Neural crest cell (in vitro differentiated cells): ENCODE measurements at places on chromosomes 2 and 18.

DNA sequence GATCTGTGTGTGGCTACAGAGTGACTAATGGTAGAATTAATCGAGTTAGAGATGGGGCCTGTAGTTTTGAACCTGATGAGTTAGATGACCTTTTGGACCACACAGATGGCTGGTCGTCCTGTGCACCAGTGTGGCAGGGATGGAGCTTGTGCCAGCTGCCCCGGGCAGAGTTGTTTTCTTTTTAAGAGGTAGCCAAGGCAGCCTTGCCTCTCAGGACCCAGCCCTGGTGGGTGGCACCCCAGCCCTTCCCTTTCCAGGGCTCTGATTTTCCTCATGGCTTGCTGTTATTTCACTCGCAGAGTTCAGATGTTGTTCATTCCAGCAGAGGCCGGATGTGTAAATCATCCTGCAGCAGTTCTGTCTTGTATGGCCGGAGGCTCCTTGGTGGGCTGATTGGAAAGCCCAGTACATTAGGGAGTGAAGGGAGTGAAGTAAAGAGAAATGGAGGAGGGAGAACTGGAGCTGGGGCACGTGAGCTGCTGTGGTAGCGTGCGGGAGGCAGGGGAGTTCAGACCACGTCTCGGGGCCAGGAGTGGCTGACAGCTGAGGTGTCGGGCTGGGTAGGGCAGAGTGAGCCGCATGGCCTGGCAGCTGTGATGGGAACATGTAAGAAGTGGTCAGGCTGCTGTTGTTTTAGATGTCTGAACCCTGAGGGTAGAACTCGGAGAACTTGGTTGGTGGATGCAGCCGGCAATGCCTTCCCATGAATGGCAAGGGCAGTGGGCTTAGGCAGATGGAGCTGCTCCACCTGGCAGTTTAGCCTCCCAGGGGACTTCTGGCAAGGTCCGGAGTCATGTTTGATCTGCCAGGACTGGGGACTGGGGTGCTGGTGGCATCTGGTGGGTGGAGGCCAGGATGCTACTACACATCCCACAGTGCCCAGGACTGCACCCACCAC is 28.8 kb downstream of the ASAP2 start:
- no peak for DNase-seq
- H3K4me1 ChIP-seq = peaks cover 65% of the 10 kb centered on the region
- H3K27ac ChIP-seq = peak overlapping the region; percentile 24
- no peaks in the 10 kb centered on the region for H3K36me3 ChIP-seq
- no peaks in the 10 kb centered on the region for H3K27me3 ChIP-seq
- H3K4me3 ChIP-seq = no peak overlapping the region

DNA sequence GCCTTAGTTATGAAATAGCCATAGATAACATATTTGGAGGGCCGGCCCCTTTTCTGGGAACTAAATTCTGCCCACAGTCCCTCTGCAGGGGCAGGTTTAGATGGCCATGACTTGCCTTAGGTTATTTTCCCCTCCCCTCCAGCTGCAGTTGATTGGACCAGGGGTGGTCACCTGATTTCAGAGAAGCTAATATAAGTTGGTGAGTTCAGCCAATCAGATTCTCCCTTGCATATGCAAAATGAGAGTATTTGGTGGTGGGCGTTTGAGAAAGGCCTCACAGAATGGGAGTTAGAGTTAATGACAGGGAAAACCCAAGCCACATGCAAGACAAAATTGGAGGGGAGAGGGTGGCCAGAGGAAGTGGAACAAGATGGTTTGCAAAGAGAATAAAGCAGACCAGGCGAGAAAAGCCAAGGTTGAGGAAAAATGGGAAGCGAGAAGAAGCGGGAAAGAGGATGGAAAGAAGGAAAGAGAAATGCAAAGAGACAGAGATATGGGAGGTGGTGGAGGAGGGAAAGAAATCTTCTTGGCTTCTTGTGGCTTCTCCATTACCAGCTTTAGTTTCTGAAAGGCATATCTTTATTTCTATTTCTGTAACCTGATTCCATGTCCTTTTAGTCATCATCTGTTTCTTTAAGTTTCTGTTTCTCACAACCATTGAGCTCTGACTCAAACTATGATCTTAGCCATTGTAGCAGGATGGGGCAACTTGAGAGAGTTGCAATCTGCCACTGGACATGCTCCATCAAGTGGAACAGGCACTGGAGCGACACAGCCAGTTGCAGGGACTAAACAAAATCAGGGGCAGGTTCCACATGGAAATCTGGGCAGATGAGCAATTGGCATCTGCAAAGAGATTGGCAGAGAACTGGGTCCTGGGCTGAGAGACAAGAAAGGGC is 108.1 kb upstream of the SIX3 start:
- peaks cover 2% of the 10 kb centered on the region for H3K36me3 ChIP-seq
- no peak overlapping the region for H3K4me3 ChIP-seq
- no peak for DNase-seq
- H3K27me3 ChIP-seq = peaks cover 3% of the 10 kb centered on the region

- no peak overlapping the region for H3K4me3 ChIP-seq
- H3K36me3 ChIP-seq = no peaks in the 10 kb centered on the region
- DNase-seq = no peak
- H3K27me3 ChIP-seq = no peaks in the 10 kb centered on the region
- H3K27ac ChIP-seq = no peak overlapping the region
- no peaks in the 10 kb centered on the region for H3K4me1 ChIP-seq
These were observed 102.4 kb upstream of the DCC start for GRCh38 chr18:52237551-52237950.

- peaks cover 26% of the 10 kb centered on the region for H3K36me3 ChIP-seq
- H3K27ac ChIP-seq = no peak overlapping the region
- no peaks in the 10 kb centered on the region for H3K4me1 ChIP-seq
- no peak for DNase-seq
- no peaks in the 10 kb centered on the region for H3K27me3 ChIP-seq
- H3K4me3 ChIP-seq = no peak overlapping the region
These were observed 10.9 kb downstream of the TMEM87B start for GRCh38 chr2:112065966-112066365.

DNA sequence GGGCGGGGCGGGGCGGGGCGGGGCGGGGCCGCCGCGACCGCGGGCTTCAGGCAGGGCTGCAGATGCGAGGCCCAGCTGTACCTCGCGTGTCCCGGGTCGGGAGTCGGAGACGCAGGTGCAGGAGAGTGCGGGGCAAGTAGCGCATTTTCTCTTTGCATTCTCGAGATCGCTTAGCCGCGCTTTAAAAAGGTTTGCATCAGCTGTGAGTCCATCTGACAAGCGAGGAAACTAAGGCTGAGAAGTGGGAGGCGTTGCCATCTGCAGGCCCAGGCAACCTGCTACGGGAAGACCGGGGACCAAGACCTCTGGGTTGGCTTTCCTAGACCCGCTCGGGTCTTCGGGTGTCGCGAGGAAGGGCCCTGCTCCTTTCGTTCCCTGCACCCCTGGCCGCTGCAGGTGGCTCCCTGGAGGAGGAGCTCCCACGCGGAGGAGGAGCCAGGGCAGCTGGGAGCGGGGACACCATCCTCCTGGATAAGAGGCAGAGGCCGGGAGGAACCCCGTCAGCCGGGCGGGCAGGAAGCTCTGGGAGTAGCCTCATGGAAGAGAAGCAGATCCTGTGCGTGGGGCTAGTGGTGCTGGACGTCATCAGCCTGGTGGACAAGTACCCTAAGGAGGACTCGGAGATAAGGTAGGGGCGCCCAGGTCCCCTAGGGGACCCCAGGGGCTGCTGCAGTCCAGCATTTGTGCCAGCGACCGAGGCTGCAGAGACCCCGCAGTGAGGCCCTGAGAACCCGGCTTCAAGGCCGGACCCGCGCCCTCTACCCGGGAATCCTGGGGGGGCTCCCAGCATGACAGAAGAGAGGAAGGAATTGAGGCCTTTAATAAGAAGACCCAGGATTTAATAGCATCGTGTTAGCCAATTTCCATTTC is at the start of gene KHK:
Gene KHK (plus strand): TSS at position 49 of the 870 bp plus-strand sequence. CDS start 488 bp downstream, at position 537.
- peak within 1 kb of the TSS; percentile 88 for H3K4me3 ChIP-seq
- peaks cover 10% of the 10 kb centered on the region for H3K27me3 ChIP-seq
- peak; percentile 25 for DNase-seq
- H3K4me1 ChIP-seq = peaks cover 19% of the 10 kb centered on the region
- H3K36me3 ChIP-seq = no peaks in the 10 kb centered on the region

DNA sequence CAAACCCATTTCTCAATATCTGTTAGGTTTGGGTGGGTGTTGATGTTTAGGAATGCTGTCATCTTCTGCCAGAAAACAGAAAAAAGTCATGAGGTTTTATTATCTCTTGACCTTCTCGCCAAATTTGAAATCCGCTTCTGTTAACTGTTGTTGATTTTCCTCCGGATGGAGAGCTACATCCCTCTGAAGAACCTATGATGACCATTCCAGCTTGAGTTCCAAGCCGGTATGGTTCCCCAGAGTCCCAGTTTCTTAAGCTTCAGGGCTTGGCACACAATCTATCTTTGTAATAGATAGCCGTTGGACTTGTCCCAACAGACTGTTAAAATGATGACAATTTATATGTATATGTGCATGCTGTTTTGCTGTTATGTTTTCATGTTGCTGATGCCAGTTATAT is 1201.0 kb downstream of the LRP1B start:
- H3K36me3 ChIP-seq = no peaks in the 10 kb centered on the region
- no peak overlapping the region for H3K4me3 ChIP-seq
- DNase-seq = no peak
- H3K27me3 ChIP-seq = no peaks in the 10 kb centered on the region

GRCh38 chr2:31028417-31028816 is 109.8 kb downstream of the GALNT14 start:
- no peak for DNase-seq
- H3K4me3 ChIP-seq = no peak overlapping the region
- H3K27me3 ChIP-seq = peaks cover 13% of the 10 kb centered on the region
- no peaks in the 10 kb centered on the region for H3K36me3 ChIP-seq
- H3K4me1 ChIP-seq = no peaks in the 10 kb centered on the region
- H3K27ac ChIP-seq = no peak overlapping the region

DNA sequence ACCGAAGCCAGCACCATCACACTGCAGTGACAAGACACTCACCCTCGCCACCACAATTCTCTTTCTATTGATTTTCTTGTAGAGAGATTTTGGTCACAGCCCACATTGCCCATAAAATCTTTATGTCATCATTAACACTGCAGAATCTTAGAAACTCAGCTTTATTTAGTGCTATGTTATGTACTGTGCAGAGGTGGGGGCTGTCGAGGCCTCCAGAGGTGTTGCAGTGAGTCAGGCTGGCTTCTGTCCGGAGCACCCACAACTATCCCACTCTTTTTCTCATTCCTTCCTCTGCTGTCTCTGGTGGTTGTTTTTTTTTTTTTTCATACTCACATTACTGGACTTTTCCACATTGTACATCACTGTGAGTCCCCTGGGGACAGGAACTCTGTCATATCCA is 677.4 kb upstream of the HS6ST1 start:
- H3K27me3 ChIP-seq = peaks cover 3% of the 10 kb centered on the region
- no peak overlapping the region for H3K4me3 ChIP-seq
- DNase-seq = no peak
- no peaks in the 10 kb centered on the region for H3K36me3 ChIP-seq
- no peaks in the 10 kb centered on the region for H3K4me1 ChIP-seq
